ENCODE measurements at places on chromosomes 3 and 15. TPM values are rescaled to one million over a fixed set of nuclear protein-coding genes. Genes with fewer than 3 reads are reported as not detected.

- H3K4me1 ChIP-seq = no peaks in the 10 kb centered on the region
- no peak for DNase-seq
- H3K27me3 ChIP-seq = no peaks in the 10 kb centered on the region
Observed at GRCh38 chr3:100419406-100419805, 18.1 kb downstream of the LNP1 start.

Gene PCOLCE2
- total RNA-seq = 12.3 TPM

DNA sequence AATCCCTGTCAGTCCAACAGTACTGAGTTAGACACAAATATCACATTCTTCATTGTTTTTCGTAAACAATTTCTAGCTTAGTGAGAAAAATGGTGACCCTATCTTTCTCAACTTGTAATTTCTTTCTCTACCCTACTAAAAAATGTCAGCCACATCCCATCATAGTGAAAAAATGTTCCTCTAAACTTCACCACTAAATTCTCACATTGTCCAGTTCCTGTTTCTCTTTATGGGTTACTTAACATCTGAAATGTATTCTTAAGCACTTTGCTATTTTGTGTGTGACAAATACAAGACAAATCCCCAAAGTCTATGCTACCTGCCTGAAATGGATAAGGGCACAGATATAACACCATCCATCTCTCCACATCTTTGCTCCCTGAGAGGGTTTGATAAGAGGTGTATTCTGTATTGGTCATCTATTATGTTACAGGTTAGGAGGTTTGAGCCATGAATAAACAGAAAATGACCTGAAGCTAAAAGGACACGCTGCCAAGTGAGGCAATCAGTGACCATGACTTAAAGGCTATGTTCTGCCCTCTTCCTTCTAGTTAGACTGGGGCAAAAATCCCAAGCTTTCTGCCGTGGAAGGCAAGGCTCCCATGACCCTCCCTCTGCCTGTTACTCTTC lies 118.2 kb downstream of the GADL1 start:
- H3K36me3 ChIP-seq = no peaks in the 10 kb centered on the region
- H3K4me3 ChIP-seq = no peak overlapping the region
- H3K27ac ChIP-seq = no peak overlapping the region

GRCh38 chr3:112395896-112396290 lies 62.9 kb downstream of the CD200 start:
- peaks cover 7% of the 10 kb centered on the region for H3K4me1 ChIP-seq
- no peaks in the 10 kb centered on the region for H3K27me3 ChIP-seq
- DNase-seq = no peak
- H3K27ac ChIP-seq = no peak overlapping the region
- H3K36me3 ChIP-seq = no peaks in the 10 kb centered on the region

GRCh38 chr15:80500021-80500420 lies 95.8 kb downstream of the ARNT2 start:
- DNase-seq = no peak
- no peak overlapping the region for H3K27ac ChIP-seq
- peaks cover 7% of the 10 kb centered on the region for H3K27me3 ChIP-seq

GRCh38 chr3:170256597-170256996 lies 34.4 kb downstream of the PRKCI start:
- no peaks in the 10 kb centered on the region for H3K4me1 ChIP-seq
- H3K4me3 ChIP-seq = no peak overlapping the region
- DNase-seq = no peak
- H3K27me3 ChIP-seq = no peaks in the 10 kb centered on the region

- H3K36me3 ChIP-seq = no peaks in the 10 kb centered on the region
- no peaks in the 10 kb centered on the region for H3K27me3 ChIP-seq
- H3K4me1 ChIP-seq = no peaks in the 10 kb centered on the region
- no peak overlapping the region for H3K4me3 ChIP-seq
Observed at GRCh38 chr3:169002689-169003088, 660.8 kb downstream of the MECOM start.

Gene MEGF11
- total RNA-seq = 7.3 TPM

Gene FAM227B
- total RNA-seq = 9.7 TPM

Gene ISL2
- 3.0 TPM for total RNA-seq

DNA sequence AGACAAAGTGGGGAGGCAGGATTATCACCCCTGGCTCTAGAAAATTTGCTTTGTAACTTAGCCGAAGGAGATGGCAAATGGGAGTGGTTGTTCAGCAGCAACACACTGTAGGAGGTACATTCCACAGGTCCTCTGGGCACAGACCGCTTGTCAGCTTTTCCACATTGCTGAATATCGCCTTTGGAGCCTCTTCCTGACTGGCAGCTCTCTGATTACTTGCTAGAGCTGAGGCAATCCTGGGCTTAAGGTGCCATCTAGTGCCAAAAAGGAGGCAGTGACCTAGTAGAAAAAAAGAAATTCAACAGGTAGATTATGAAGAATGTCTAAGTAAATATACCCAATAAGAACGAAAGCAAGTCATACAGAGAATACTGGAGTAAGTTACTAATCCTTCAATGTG lies 13.1 kb upstream of the SCN5A start:
- H3K4me1 ChIP-seq = no peaks in the 10 kb centered on the region
- H3K27ac ChIP-seq = no peak overlapping the region
- H3K27me3 ChIP-seq = no peaks in the 10 kb centered on the region
- H3K4me3 ChIP-seq = no peak overlapping the region
- no peaks in the 10 kb centered on the region for H3K36me3 ChIP-seq

- no peak overlapping the region for H3K27ac ChIP-seq
- no peaks in the 10 kb centered on the region for H3K27me3 ChIP-seq
- H3K4me1 ChIP-seq = no peaks in the 10 kb centered on the region
- DNase-seq = no peak
Observed at GRCh38 chr15:72340366-72340765, 20.4 kb upstream of the CELF6 start.

DNA sequence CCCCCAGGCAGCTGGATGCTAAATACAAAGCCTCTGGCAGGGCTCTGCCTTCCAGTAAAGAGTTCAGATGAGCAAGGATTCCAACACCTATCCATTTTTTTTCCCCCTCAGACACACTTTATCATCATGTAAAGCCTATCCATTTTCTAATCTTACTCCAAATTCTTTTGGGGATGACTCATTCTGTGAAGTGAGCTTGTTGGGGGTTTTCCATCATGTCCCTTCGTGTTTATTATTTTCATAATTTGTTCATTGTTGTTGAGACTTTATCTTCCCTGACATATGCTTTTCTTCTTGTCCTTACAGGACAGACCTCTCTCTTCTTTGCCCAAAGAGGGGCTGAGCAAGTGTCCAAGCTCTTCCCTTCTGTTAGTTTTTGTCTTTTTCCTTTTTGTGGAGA lies 34.7 kb upstream of the SH3BP5 start:
- 0 out of 2 replicates have a peak, but pooled peaks cover 4% of the 10 kb centered on the region for H3K27me3 ChIP-seq
- no peak for DNase-seq
- no peaks in the 10 kb centered on the region for H3K4me1 ChIP-seq
- no peaks in the 10 kb centered on the region for H3K36me3 ChIP-seq
- no peak overlapping the region for H3K4me3 ChIP-seq

Gene STXBP5L
- total RNA-seq = 1.3 TPM

Gene PRSS50
- total RNA-seq = not detected

- H3K27me3 ChIP-seq = no peaks in the 10 kb centered on the region
- no peak overlapping the region for H3K27ac ChIP-seq
- no peak for DNase-seq
- no peaks in the 10 kb centered on the region for H3K4me1 ChIP-seq
- peaks cover 2% of the 10 kb centered on the region for H3K36me3 ChIP-seq
Observed at GRCh38 chr3:5184499-5184898, 3.0 kb upstream of the EDEM1 start.

Gene RNF13
- 22.6 TPM for total RNA-seq

DNA sequence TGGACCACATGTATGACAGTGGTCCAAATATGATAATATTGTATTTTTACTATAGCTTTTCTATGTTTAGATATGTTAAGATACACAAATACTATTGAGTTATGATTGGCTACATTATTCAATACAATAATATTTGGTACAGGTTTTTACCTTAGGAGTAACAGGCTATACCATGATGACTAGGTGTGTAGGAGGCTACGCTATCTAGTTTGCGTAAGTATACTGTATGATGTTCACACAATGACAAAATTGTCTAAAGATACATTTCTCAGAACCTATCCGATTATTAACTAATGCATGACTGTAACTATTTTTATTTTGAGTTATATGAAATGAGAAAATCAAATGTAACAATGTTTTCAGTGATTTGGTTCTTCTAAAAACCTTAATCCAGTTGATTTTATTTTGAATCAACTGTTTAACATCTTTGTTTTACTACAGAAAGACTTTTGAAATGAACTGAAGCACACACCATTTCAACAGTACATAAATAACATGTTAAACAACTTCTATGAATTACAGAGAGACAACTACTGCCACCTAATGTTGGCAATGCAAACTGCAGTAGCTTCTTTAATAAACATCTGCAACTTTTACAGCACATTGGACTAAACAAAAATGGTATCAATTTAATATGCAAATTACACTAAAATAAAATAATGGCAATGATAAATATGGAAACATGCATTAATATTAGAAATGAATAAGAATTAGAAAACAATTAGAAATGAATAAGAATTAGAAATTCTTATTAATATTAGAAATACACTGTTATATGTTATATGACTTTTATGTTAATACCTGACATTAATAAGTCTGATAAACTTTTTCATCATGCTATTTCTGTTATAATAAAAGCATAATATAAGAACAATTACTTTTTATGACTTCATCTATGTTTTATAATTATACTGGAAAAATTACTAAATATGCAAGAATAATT lies 255.7 kb downstream of the MBNL1 start:
- H3K36me3 ChIP-seq = no peaks in the 10 kb centered on the region
- DNase-seq = peak; percentile 66
- H3K4me3 ChIP-seq = no peak overlapping the region
- H3K27ac ChIP-seq = no peak overlapping the region

GRCh38 chr3:67641451-67641850 lies 13.0 kb downstream of the SUCLG2 start:
- no peak overlapping the region for H3K4me3 ChIP-seq
- no peak for DNase-seq
- H3K4me1 ChIP-seq = no peaks in the 10 kb centered on the region
- H3K36me3 ChIP-seq = no peaks in the 10 kb centered on the region
- H3K27ac ChIP-seq = no peak overlapping the region
- no peaks in the 10 kb centered on the region for H3K27me3 ChIP-seq
